ENCODE measurements at places on chromosomes 7 and 10.

- DNase-seq: no peak
Measured at GRCh38 chr10:4174197-4174596, 389.2 kb upstream of the KLF6 start.

- DNase-seq: no peak
Measured at GRCh38 chr10:113091920-113092319, 141.9 kb downstream of the TCF7L2 start.

- DNase-seq: no peak
Measured at GRCh38 chr10:31774299-31774900, 154.2 kb downstream of the ARHGAP12 start.

- no peak for DNase-seq
Measured at GRCh38 chr7:101767544-101767943, 49.9 kb upstream of the CUX1 start.

DNA sequence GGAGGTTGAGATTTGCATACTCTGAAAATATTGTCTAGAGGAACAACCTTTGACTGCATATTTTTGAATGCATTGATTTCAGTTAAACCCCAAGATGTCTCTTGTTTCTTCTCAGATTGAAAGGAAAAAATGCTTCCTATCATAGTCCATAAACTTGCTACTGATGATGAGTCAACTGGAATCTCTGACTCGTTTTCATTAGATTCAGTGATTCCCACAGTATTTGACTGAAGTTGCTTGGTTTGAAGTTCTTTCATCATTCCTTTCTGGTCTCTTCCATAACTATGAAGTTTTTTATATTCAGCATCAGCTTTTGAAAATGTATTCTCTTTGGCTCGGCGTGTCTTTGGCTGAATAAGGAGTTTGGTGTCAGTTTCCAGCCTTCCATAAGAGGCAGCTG lies 10.7 kb downstream of the PEX1 start:
- DNase-seq: no peak

- DNase-seq: no peak
Measured at GRCh38 chr7:90994121-90994520, 270.1 kb upstream of the FZD1 start.

GRCh38 chr10:93087846-93088245 lies 14.2 kb downstream of the CYP26A1 start:
- DNase-seq: no peak

DNA sequence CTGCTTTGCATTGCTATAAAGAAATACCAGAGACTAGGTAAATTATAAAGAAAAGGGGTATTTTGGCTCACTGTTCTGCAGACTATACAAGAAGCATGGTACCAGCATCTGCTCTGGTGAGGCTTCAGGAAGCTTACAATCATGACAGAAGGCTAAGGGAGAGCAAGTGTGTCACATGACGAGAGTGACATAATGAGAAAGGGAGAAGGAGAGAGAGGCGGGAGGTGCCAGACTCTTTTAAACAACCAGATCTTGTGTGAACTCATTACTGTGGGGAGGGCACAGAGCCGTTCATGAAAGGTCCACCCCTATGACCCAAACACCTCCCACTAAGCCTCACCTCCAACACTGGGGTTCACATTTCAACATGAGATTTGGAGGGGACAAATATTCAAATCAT lies 59.0 kb upstream of the WNT16 start:
- no peak for DNase-seq

GRCh38 chr7:109836016-109836415 lies 1254.9 kb upstream of the LRRN3 start:
- no peak for DNase-seq

DNA sequence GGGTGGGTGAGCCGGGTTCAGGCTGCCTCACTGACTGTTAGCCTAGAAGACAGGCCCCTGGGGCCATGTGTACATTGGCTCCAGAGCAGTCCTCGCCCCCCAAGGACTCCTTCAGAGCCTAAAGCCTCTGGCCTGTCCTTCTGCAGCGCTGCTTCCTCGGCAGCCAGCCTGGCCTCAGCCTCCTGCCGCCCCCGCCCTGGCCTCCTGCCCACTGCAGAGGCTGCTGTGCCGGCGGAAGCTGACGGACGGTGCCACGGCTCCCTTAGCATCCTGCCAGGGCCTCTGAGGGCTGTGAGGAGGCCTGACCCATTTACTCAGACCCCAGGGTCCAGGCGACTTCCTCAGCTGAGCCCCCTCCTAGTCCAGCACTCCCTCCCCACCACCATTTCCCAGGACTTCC lies 4.9 kb downstream of the SRRM3 start:
- DNase-seq: no peak

Data from stimulated activated CD4-positive, alpha-beta T cell treated with anti-CD3 and anti-CD28 coated beads, Interleukin-2, amount 100 ng/mL, for 4 hours (primary cell).